Epithelial cell of prostate (primary cell): ENCODE measurements at places on chromosomes 5 and 9.

- DNase-seq, result no peak
Measured at GRCh38 chr5:1104327-1105006, 7.4 kb downstream of the SLC12A7 start.

DNA sequence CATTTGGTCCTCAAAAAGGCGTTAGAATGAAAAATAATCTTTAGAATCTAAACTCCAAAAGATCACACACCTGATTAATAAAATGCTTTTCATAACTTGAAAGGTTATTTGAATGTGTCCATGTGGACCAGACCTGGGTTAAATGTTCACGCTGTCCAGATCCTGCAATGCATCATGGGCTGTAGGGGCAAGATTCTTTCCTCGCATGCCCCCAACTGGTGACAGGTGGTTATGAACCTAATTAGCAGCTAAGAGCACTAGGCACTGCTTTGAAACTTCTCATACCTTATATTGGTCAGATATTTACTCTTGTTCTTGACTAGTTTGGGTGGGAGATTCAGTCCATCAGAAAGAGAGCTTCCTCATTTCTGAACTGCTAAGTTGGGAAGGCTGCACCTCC is 19.3 kb upstream of the PIP5K1B start:
- DNase-seq, result no peak

DNA sequence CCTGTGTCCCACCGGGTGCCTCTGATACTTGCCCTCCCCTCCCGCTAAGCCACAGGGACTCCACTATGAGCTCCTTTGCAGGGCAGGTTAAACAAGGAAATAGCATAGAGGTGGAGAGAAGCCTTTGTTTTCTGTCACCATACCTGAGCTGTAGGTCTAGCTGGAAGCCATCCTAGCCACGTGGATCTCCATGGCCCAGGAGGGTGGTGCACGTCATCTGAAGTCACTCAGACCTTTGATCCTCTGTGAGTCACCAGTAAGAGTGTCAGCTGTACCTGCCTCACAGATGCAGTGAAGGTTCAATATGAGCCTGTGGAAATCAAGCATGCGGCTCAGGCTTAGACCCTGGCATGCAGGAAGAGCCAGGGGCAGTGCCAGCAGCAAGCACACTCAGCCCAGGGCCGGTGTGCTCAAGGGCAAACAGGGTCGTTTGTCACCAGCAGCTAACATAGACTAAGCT is 55.1 kb downstream of the ASS1 start:
- peak; percentile 57 for DNase-seq

GRCh38 chr5:138927979-138928378 is 52.8 kb upstream of the LRRTM2 start:
- no peak for DNase-seq

DNA sequence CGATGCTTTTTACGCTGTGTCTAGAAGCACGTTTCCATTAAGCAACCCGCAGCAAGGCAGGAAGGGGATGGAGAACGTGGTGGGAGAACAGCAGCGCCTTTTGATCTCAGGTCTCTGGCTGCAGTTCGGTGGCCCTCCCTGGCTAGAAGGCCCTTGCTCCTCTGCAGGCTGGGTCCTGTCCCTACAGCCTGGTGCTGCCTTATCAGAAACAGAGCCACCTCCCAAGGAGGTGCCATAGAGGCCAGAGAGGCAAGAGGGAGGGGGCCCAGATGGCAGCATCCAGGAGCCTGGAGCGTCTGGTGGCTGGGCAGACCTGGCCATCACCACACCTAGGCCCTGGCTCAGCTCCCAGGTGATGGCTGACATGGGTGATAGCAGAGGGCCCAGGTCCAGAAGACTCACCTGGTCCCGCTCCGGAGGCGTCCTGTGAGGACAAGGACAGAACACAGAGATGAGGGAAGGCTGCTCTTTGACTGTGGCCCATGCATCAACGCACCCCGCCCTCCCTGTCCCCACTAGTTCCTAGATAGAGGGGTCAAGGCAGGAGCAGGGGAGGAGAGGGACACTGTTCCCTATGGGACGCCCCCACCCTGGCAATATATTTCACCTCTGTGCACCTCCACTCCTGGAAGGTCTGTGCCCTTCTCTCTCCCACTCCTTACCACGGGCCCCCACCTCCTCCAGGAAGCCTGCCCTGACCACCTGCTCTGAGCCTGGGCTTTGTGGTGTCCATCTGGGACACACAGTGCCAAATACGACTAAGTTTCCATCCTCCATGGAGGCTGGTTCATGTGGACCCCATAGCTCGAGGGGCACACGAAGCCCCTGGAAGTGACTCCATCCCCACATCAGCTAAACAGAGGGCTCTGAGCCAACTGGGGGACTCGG is 41.6 kb upstream of the SARDH start:
- no peak for DNase-seq

DNA sequence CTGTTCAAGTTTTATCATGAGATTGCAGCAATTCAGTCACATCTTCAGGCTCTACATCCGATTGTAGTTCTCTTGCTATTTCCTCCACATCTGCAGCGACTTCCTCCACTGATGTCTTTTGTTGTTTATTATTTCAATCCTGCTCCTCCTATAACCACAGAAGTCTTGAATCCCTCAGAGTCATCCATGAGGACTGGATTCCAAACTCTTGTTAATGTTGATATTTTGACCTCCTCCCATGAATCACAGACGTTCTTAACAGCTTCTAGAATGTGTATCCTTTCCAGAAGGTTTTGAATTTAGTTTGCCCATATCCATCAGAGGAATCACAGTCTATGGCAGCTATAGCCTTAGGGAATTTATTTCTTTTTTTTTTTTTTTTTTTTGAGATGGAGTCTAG is 3.6 kb downstream of the FBXO38 start:
- no peak for DNase-seq

GRCh38 chr5:98750693-98751092 is 22.8 kb upstream of the RGMB start:
- DNase-seq, result no peak

DNA sequence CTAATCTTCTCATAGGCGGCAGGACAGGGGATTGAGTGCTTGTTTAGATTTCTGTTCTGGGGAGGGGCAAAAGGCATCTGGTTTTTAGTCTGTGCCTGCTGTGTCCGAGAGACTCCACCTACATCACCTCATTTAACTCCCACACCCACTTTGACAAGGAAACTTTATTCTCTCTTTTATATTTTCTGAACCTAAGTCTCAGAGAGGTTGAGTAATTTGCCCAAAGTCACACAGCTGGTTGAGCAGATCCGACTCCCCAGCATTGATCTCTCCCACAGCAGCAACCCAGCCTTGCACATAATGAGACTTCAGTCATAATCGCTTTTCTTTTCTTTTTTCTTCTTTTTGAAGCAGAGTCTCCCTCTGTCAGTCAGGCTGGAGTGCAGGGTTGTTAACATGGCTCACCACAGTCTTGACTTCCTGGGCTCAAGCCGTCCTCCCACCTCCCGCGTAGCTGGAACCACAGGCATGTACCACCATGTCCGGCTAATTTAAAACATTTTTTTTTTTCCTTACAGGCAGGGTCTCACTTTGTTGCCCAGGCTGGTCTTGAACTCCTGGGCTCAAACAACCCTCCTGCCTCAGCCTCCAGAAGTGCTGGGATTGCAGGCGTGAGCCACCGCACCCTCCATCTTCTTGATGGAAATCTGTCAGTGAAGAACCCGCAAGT is 36.5 kb upstream of the ANKRD33B start:
- DNase-seq, result no peak

DNA sequence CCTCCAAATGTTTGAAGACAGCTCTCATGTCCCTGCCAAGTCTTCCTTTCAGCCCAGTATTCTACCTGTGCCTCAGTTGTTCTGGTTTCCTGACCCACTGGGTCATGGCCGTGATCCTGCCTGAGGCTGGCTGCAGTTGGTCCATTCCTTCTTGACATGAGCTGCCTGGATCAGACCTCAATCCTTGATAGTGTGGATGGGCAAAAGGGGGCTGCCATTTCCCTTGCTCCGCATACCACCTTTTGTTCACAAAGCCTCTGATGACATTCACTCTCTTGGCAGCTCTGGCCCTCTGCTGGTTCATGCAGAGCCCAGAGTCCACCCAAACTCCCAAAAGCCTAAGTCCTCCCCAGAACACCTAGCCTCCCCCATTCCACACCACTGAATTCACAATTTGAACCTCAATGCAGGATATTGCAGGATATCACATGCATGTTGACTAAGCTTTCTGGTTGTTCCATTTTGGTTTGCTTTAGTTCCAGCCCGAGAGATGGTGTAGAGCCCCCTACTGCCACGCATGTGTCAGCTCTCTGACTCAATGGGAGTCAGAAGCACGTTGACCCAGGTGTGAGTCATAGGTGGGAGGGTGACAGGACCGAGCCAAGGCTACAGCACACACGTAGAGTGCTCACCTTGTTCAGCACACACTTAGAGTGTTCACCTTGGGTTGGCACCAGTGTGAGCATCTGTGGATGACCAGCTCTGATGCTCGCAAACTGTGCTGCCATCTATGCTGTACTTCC is 137.2 kb downstream of the MTX3 start:
- DNase-seq, result peak; percentile 58

GRCh38 chr5:176527246-176528222 is 9.7 kb downstream of the RNF44 start:
- DNase-seq, result no peak

GRCh38 chr5:139468421-139468931 is 2.3 kb upstream of the SMIM33 start:
- no peak for DNase-seq

- no peak for DNase-seq
Measured at GRCh38 chr5:58571501-58571900, 11.4 kb upstream of the RAB3C start.

GRCh38 chr9:89544279-89544661 is 46.4 kb upstream of the SEMA4D start:
- no peak for DNase-seq

GRCh38 chr9:68739621-68740174 is 34.7 kb downstream of the PIP5K1B start:
- DNase-seq, result no peak

GRCh38 chr5:120400356-120400755 is 63.7 kb upstream of the PRR16 start:
- DNase-seq, result no peak

DNA sequence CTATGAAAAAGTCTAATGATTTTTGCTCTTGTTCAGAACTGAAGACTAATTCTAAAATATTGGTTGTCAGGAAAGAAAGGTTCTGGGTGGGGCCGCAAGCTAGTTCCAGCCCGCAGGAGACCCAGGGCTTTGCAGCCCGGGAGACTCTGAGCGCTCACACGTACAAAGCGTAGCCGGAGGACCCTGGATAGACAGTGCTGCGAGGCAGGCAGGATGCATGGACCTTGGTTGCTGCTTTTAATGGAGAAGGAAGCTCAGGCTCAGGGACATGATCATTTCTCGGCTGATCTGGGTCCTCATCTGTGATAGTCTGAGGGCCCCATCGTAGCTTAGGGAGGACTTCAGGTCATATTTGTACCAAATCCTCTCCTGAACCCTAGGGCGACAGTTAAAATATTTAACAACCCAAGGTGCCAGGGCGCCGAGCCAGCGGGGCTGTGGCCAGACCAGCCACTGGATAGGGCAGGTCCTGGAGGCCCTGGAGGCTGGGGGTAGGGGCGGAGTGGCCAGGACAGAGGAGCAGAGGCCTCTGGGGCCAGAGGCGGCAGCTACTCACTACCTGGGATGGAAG is 70.1 kb upstream of the UNC5A start:
- DNase-seq, result no peak

DNA sequence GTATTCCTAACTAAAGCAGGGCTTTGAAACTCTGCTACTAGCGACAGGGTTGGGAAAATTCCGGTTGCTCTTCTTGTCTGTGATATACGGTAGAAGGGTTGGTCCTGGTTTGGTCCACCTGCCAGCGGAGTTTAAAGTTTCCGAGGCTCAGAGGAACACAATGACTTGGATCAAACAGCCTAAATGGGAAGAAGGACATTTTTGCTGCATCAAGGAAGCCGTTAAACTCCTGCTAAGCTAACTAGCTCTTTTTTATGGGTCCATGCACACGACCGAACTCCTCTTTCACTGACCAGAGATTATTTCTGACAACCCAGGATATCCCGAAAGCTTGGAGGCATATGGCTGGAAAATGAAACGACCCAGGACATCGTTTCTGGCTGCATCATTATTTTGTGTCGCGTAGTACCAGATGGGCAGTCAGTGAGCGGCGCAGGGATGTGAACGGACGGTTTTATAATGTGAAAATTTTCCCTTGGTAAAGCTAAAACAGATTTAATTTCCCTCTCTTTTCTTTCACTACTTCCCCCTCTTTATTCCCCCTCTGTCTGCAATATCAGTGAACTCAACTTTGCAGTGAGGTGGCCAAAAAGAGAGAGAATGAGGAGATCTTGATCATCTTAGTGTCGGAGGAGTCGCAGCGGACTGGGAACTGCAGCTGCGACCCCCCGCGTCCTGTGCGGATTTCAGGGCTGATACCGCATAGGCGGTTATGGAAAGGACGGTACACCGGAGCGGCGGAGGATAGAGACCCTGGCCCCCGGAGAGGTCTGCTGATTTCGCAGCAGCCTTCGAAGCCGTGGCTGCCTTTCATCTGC is at the start of gene LURAP1L:
Gene LURAP1L, plus strand, starts transcription at position 160 of the 818 bp plus-strand sequence. CDS start 696 bp downstream, outside the sequence.
- DNase-seq, result peak; percentile 60

DNA sequence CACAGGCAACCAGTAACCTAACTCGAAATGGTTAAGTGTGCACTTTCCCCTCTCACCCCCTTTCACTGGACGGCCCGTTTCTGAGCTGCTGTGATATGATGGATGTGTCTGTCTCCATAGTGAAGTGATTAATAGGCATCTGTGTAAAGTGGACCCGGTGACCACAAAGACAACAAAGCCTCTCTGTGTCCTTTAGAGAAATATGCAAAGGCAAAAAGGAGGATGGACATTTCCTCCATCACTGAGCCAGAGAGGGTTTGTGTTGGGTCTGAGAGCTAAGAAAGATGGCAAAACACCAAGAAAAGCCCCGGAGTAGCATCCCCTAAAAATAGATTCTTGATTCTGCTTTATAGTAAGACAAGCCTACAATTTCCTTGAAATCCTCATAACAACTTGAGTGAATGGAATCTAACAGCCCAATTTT is 120.6 kb downstream of the SEMA6A start:
- DNase-seq, result no peak

DNA sequence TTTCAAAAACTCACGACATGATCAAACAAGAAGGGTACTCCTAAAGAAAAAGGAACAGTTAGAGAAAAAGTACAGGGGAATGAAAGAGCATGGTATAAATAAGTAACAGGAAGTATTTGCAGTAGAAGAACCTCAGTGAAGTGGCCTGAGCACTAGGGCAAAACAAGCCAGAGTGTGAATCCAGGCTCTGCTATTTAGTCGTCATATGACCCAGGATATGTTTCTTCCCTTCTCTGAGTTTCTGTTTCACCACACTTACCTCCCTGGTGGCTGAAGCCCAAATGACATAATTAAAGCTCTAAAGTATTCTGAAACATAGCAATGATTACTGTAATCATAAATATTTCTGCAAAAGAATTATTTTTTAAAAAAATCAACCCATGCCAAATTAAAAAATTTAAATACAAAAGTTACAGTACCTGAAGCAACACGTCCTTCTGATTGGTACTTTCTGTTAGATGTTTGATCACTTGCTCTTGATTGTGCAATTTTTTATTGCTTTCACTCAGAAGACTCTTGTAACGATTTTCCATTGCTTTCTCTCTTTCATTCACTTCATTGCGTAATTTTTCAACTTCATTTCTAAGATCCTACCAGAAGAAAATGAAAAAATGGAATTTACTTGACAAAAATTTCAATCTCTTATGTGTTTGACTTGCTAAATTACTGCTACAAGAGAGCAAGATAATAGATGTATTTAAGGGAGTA is 88.9 kb downstream of the CDK5RAP2 start:
- no peak for DNase-seq

DNA sequence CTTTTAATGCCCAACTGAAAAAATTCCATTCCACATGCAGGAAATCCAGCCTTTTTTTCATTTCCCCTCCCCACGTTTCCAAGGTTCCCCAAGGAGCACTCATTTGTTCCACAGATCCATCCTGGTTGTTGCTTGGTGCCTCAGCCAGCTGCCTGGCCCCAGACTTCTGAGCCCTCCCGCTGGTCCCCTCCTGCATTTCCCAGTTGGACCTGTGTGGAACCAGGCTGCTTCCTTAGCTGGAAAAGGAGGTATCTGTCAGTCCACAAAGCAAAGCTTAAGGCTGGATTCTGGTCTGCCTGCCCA is 44.8 kb downstream of the ANGPTL2 start:
- no peak for DNase-seq
